ENCODE measurements at places on chromosomes 7 and 10. TPM values are rescaled to one million over a fixed set of nuclear protein-coding genes. Genes with fewer than 3 reads are reported as not detected.

GRCh38 chr10:114815791-114816190, 5.8 kb upstream of the FHIP2A start:
- no peaks in the 10 kb centered on the region for H3K4me1 ChIP-seq
- no peaks in the 10 kb centered on the region for H3K27me3 ChIP-seq
- DNase-seq: no peak
- no peak overlapping the region for H3K27ac ChIP-seq

DNA sequence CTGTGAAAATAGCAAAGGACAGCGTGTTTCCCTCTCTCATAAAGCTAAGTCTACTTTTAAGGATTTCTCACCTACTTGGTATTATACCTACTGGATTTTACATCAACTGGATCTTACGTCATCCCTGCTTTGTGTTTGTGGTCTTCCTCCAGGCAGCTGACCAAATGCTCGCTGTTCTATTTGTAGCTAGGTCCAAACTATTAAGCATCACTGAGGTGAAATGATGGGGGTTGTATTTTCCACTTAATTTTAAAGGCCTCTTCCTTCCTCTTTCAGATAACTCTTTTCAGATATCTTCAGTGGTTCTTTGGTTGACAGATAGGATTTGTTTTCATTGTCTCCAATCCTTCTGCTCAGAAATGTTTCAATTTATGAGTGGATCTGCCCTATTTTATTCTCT, 169.7 kb downstream of the RNLS start:
- DNase-seq: no peak
- no peaks in the 10 kb centered on the region for H3K4me1 ChIP-seq
- H3K27me3 ChIP-seq: no peaks in the 10 kb centered on the region
- no peaks in the 10 kb centered on the region for H3K36me3 ChIP-seq
- no peak overlapping the region for H3K4me3 ChIP-seq

DNA sequence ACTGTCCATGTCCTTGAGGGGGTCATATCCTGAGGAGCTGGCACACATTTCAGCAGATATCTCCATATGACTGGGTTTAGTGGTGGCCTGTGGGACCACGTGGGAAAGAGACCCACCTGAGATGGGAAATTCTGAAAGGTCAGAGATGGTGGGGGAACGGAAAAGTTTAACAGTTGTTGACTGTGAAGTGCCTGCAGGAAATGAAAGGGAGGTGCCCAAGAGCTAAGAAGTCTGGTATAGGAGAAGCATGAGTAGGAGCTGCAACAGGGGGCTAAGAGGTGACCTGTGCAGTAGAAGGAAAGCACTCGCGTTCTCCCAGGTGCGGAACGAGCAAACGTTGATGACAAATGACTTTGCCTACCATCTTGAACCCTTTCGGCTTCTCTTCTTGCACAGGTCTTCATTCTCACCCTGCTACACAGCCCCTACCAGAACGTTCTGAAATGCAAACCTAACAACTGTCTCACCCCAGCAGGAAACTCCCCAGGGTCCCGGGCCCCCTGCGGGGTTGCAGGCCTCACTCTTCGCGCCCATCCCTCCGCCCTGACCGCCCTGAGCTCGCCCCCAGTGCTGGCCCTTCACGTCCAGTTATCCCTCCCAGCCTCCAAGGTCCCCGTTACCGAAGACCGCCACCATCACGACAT, 9.8 kb upstream of the FXYD4 start:
- H3K27me3 ChIP-seq: no peaks in the 10 kb centered on the region
- no peak for DNase-seq
- no peaks in the 10 kb centered on the region for H3K36me3 ChIP-seq
- peak overlapping the region; percentile 87 for H3K27ac ChIP-seq

Gene KAZALD1
- 8.4 TPM for total RNA-seq

- H3K36me3 ChIP-seq: no peaks in the 10 kb centered on the region
- no peak overlapping the region for H3K4me3 ChIP-seq
- no peak overlapping the region for H3K27ac ChIP-seq
- no peaks in the 10 kb centered on the region for H3K4me1 ChIP-seq
- H3K27me3 ChIP-seq: no peaks in the 10 kb centered on the region
- DNase-seq: no peak
Measured at GRCh38 chr7:15720849-15721471, 34.5 kb upstream of the MEOX2 start.

Gene CYP2E1
- total RNA-seq: 2.1 TPM

DNA sequence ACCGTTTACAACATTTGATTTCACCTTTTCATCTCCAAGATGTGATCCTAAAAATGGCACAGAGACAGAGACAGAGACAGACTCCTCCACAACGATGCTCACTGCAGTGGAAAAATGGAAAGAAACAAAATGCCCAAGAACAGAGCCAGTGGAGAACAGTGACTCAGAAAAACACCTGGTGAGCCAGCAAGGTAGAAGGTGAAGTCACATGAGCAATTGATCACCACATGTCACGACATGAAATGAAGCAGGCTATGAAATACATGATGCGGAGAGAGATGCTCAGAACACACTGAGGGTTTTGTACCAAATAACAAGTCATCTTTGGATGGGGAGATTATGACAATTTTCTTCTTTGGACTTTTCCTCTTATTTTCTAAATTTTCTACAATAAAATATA, 3.5 kb downstream of the MSMB start:
- no peaks in the 10 kb centered on the region for H3K36me3 ChIP-seq
- no peak for DNase-seq
- H3K4me1 ChIP-seq: no peaks in the 10 kb centered on the region
- no peak overlapping the region for H3K4me3 ChIP-seq
- no peak overlapping the region for H3K27ac ChIP-seq

DNA sequence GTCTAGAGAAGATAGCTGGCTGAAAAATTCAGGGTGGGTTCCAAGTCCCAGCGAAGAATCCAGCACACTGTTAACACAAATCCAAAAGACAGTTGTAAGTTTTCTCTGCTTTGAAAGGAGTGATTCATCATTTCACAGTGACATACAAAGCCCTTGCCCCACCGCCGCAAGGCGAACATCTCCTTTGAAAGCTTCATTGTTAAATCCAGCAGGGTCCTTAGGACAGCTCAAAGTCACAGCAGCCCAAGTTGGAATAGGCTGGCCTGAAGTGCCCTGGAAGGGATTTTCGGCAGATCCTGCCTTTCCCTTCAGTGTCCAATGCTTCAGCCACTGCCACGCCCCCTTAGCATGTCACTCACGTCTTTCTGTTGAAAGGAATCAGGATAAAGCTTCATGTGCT, 526.1 kb downstream of the CALN1 start:
- H3K4me1 ChIP-seq: no peaks in the 10 kb centered on the region
- H3K27ac ChIP-seq: no peak overlapping the region
- DNase-seq: no peak
- no peak overlapping the region for H3K4me3 ChIP-seq
- H3K36me3 ChIP-seq: no peaks in the 10 kb centered on the region
- H3K27me3 ChIP-seq: no peaks in the 10 kb centered on the region

- H3K27ac ChIP-seq: no peak overlapping the region
- H3K36me3 ChIP-seq: no peaks in the 10 kb centered on the region
- no peak for DNase-seq
Measured at GRCh38 chr7:81210137-81211064, 291.6 kb upstream of the SEMA3C start.

GRCh38 chr7:112336261-112336660, 114.0 kb upstream of the IFRD1 start:
- no peaks in the 10 kb centered on the region for H3K27me3 ChIP-seq
- no peaks in the 10 kb centered on the region for H3K4me1 ChIP-seq
- H3K27ac ChIP-seq: no peak overlapping the region
- peaks cover 48% of the 10 kb centered on the region for H3K36me3 ChIP-seq
- DNase-seq: no peak
- H3K4me3 ChIP-seq: no peak overlapping the region

Gene SAMD9L
- total RNA-seq: 46.5 TPM

DNA sequence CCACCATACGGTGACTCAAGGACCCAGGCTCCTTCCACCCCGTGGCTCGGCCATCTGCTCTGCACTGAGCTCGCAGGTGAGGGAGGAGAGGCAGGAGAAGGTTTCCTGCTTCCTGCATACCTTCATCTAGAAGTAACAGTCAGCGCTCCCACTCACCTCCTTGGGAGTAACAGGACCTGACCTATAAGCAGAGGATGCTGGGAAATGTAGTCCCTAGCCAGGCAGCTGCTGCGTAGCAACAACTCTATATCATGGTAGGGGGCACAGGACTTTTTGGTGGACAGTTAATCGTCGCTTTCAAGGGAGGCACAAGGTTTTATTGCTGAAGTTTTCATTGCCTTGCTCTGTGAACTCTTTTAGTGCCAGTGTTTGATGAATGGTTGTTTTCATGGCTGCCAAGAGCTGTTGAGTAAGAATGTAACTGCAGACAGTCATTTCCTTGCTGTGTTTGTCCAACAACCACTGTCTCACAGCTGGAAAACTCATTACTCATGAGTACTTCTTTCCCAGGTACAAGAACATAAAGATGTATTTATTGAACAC, 10.2 kb upstream of the ZFYVE27 start:
- H3K27ac ChIP-seq: peak overlapping the region; percentile 24
- H3K4me3 ChIP-seq: no peak overlapping the region
- no peaks in the 10 kb centered on the region for H3K27me3 ChIP-seq
- peaks cover 5% of the 10 kb centered on the region for H3K4me1 ChIP-seq
- DNase-seq: no peak
- no peaks in the 10 kb centered on the region for H3K36me3 ChIP-seq

DNA sequence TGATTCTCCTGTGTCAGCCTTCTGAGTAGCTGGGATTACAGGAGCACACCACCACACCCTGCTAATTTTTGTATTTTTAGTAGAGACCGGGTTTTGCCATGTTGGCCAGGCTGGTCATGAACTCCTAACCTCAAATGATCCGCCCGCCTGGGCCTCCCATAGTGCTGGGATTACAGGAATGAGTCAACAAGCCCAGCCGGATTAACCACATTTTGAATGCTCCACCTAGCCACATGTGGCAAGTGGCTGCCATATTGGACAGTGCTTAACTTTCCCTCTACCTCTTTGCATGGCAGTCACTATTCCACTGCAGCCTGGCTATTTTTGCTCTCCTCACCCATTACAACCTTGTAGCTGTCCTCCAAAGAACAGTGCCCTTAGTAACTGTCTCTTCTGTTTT, 160.1 kb downstream of the GATA3 start:
- H3K27me3 ChIP-seq: no peaks in the 10 kb centered on the region
- no peaks in the 10 kb centered on the region for H3K4me1 ChIP-seq
- H3K27ac ChIP-seq: no peak overlapping the region

Gene GET4
- 35.1 TPM for total RNA-seq

DNA sequence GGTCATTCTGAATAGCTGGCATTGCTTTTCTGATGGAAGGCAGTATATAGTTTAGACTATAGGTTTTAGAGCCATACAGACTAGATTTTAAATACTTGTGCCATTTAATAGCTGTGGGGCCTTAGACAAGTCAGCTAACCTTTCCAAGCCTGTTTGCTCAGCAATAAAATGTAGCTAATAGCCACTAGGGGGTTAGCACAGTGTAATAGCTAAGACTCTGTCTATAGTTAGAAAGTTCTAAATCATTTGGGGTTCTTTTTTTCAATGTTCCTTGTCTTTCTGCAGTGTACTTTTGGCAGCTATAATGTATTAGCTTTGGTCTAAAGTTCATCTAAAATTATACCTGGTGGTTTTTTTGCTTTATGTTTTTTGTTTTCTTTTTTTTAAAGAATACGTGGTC, 7.5 kb upstream of the KIFBP start:
- peaks cover 98% of the 10 kb centered on the region for H3K36me3 ChIP-seq
- H3K27me3 ChIP-seq: no peaks in the 10 kb centered on the region
- no peak overlapping the region for H3K4me3 ChIP-seq
- no peaks in the 10 kb centered on the region for H3K4me1 ChIP-seq
- no peak overlapping the region for H3K27ac ChIP-seq

GRCh38 chr10:95508730-95509129, 52.4 kb downstream of the SORBS1 start:
- no peak overlapping the region for H3K4me3 ChIP-seq
- H3K27ac ChIP-seq: no peak overlapping the region
- H3K4me1 ChIP-seq: peaks cover 22% of the 10 kb centered on the region

- no peaks in the 10 kb centered on the region for H3K27me3 ChIP-seq
- H3K4me3 ChIP-seq: no peak overlapping the region
- no peak overlapping the region for H3K27ac ChIP-seq
- H3K36me3 ChIP-seq: peaks cover 66% of the 10 kb centered on the region
- H3K4me1 ChIP-seq: no peaks in the 10 kb centered on the region
- no peak for DNase-seq
Measured at GRCh38 chr7:45066409-45066808, 22.4 kb downstream of the NACAD start.

DNA sequence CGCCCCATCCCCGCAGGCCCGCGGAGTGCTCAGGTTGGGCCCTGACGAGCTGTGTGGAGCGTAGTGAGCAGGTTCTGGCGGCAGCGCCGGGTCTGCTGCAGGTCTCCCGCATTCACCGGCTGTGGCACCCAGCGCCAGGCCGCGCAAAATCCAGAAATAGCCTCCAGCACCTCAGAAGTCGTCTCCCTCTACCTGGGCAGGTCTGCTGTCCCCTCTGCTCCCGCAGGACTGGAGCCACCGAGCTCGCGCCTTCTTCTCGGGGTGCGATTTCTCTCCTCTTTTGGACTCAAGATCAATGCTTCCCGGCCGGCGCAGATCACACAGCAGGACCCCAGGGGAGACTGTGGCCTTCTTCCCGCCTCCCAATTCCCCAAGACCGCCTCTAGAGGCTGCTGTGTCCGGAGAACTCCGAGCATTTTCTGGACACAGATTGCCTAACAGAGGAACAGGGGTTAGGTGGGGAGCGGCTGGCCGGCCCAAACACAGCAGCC, 8.4 kb downstream of the TLX1 start:
- no peak for DNase-seq
- H3K4me1 ChIP-seq: peaks cover 16% of the 10 kb centered on the region
- peaks cover 99% of the 10 kb centered on the region for H3K27me3 ChIP-seq
- H3K36me3 ChIP-seq: no peaks in the 10 kb centered on the region
- H3K4me3 ChIP-seq: no peak overlapping the region

- no peak overlapping the region for H3K4me3 ChIP-seq
- no peak overlapping the region for H3K27ac ChIP-seq
- no peaks in the 10 kb centered on the region for H3K36me3 ChIP-seq
Measured at GRCh38 chr7:120170834-120171233, 102.1 kb upstream of the KCND2 start.

Gene PIK3AP1
- 65.2 TPM for total RNA-seq

Gene ACSM6
- total RNA-seq: not detected

Gene VAX1
- total RNA-seq: not detected

Gene LRRD1
- total RNA-seq: not detected

Gene RAMP3
- 255 TPM for total RNA-seq

Gene NPVF
- total RNA-seq: not detected

Gene PNLIP
- total RNA-seq: not detected

- no peak overlapping the region for H3K27ac ChIP-seq
- peaks cover 36% of the 10 kb centered on the region for H3K36me3 ChIP-seq
Measured at GRCh38 chr10:99873846-99874245, 91.4 kb downstream of the ABCC2 start.

Gene ASZ1
- not detected for total RNA-seq

Gene DNAH11
- total RNA-seq: 3.4 TPM

Gene CHRM2
- total RNA-seq: 1.1 TPM

GRCh38 chr7:13017881-13018280, 330.4 kb downstream of the ARL4A start:
- no peaks in the 10 kb centered on the region for H3K27me3 ChIP-seq
- no peak overlapping the region for H3K4me3 ChIP-seq
- H3K4me1 ChIP-seq: no peaks in the 10 kb centered on the region
- no peak for DNase-seq
- no peaks in the 10 kb centered on the region for H3K36me3 ChIP-seq

Data from upper lobe of right lung (tissue), 1 donor.